ENCODE measurements at places on chromosomes 3 and 15. TPM values are rescaled to one million over a fixed set of nuclear protein-coding genes. Genes with fewer than 3 reads are reported as not detected.

DNA sequence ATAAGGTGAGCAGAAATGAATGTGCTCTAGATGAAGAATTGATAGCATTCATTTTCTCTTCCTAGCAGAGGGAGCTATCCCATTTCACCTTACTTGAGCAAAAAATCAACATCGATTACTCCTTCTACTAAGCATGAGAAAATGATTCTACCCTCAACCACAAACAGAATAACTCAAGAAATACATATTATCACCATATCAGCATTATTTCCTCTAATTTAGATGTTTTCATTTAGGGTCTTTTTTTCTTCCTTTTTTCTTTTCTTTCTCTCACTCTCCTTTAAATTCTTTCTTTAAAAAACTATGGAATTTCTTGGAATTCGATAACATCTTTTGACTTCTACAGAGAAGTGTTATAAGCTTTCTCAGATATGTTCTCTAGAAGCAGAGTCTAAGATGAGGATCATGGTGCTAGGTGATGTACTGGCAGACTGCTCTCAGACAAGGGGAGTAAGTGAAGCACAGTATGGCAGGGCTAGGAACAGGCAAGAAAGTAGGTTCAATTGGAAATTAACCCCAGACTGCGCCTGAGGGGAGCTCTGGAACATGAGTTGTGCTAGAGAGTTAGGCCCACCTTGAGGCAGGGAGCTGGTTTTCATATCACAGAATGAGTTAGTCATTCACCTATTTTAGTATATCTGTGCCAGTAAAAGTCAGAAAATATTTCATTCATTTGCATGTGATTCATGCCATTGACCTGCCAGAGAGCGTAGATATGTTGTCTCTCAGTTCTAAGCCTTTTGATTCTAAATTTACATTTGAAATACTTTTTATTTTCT is 279.2 kb upstream of the KCNH8 start:
- DNase-seq = no peak

The ATP2B2 gene
- total RNA-seq = 79.5 TPM

GRCh38 chr3:179604321-179605078 is at the start of the genes MRPL47 and NDUFB5:
TSS of gene MRPL47 (minus strand) at chr3:179604638. CDS start at chr3:179604624, 14 bp downstream.
TSS of gene NDUFB5 (plus strand) at chr3:179604794. CDS start at chr3:179604816, 22 bp downstream.
- peak; percentile 93 for DNase-seq

The LRRC31 gene
- total RNA-seq = not detected

The TUSC7 gene
- total RNA-seq = not detected

The MELTF gene
- 1.7 TPM for total RNA-seq

The HDGFL3 gene
- 149 TPM for total RNA-seq

DNA sequence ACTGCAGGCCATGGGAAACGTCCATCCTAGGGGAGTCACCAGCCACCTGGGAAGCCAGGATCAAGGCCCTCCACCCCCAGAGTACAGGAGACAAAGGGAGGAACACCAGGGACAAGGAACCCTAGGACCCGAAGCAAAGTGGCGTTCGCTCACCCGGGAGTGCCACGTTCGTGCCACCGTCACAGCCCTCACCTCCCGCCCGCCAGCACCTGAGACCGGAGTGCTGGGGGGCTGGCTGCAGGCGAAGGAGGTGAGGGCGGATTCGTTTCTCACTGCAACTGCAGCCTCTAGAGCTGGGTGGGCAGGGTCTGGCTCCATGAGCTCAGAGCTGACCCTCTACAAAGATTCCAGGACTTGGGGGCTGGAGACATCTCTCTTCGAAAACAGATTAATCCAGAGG is 26.3 kb downstream of the ZDHHC19 start:
- no peak for DNase-seq

The CNTN4 gene
- total RNA-seq = 56.9 TPM

- DNase-seq = no peak
These were observed 1.8 kb downstream of the ONECUT1 start for GRCh38 chr15:52788099-52788986.

DNA sequence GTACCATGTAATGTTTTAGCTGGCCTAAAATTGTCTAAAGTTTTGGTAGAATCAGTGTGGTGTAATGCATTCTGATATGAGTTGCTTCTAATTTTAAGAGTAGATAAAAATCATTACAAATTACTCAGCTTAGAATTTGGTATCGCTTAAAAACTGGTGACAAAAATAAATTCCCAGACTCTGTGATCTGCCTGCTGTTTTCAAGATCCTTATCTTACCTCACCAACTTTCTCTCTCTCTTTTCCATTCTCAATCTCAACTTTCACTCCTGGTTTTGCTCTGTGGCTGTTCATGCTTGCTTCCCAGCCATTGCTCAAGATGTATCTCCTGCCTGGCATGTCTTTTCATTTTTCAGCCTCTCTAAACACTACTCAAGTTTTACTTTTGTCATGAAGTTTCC is 45.7 kb downstream of the TCF12 start:
- no peak for DNase-seq

- DNase-seq = no peak
These were observed 143.1 kb downstream of the DIPK2A start for GRCh38 chr3:144114767-144115166.

The SLC22A14 gene
- 0.31 TPM for total RNA-seq

- no peak for DNase-seq
These were observed 394.6 kb downstream of the ZNF385D start for GRCh38 chr3:21356402-21356801.

The ZIC1 gene
- 15.6 TPM for total RNA-seq

DNA sequence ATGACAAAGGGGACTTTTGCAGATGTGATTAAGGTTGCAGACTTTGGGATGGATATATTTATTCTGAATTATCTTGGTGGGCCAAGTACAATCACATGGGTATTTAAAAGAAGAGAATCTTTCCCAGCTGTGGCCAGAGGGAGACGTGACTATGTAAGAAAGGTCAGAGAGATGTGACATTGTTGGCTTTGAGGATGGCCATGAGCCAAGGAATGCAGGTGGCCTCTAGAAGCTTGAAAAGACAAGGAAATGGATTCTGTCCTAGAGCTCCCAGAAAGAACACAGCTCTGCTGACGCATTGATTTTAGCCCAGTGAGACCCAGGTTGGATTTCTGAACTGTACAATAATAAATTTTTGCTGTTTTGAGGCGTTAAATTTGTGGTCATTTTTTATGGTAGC is 616.0 kb upstream of the TBL1XR1 start:
- no peak for DNase-seq

GRCh38 chr3:131147534-131147933 is 120.9 kb downstream of the NEK11 start:
- DNase-seq = no peak

GRCh38 chr3:105765308-105765639 is 103.5 kb downstream of the CBLB start:
- DNase-seq = no peak

The CLRN1 gene
- total RNA-seq = not detected

DNA sequence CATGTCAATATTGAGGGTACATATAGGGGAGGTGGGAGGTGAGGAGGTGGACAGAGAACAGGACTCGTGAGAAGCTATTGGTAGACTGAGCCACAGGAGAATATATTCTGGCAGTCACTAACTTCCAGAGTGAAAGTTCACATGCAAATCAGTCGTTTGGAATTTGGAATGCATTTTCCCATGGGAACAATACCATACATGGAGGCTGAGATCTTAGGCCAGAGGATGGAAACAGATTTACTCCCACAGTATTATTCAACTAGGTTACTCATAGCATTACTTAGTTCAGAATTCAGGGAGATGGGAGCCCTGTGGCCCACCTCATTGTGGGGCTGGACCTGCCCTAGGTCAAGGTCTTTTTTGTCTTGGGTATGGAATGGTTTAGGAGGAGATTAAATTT is 36.4 kb upstream of the ABHD2 start:
- no peak for DNase-seq

DNA sequence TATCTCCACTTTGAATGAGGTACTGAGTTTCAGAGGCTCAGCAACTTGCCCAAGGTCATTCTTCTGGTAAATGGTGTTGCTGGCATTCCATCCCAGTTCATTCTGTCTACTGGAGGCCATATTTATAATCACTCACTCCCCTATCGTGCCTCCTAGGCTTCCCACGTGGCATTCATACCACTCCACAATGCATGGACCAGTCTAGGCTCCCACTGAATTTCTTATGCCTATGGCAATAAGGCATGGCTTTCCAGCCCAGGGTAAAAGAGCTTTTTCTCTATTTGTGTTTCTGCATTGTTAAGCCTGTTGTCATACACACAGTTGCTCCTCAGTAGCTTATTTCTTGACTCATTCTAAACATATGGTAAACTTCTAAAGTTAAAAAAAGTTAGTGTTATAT is 19.9 kb downstream of the BBX start:
- DNase-seq = no peak

GRCh38 chr3:111668888-111669488 is 73.8 kb upstream of the ZBED2 start:
- DNase-seq = no peak

GRCh38 chr3:63751459-63751858 is 67.6 kb upstream of the C3orf49 start:
- DNase-seq = no peak

DNA sequence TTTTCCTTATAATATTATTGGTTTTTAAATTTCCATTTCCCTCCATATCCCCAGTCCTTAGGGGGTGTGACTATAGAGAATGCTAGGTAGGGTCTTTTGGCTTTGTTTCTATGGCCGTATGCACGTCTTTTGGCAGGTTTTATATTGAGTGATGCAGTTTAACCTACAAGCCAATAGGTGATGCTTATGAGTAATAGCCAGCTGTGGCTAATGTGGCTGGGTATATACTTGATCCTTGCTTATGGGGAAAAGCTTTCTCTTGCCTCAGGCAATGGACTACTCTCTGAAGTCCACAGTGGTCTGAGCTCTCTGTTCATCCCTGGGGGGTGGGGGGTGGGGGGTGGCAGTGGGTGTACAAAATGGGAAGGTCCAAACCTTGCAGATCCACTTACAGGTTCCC is 223.9 kb downstream of the MFSD1 start:
- DNase-seq = no peak

The CASR gene
- total RNA-seq = not detected

The TM6SF1 gene
- total RNA-seq = 20.1 TPM

The CORO2B gene
- total RNA-seq = 19.8 TPM

DNA sequence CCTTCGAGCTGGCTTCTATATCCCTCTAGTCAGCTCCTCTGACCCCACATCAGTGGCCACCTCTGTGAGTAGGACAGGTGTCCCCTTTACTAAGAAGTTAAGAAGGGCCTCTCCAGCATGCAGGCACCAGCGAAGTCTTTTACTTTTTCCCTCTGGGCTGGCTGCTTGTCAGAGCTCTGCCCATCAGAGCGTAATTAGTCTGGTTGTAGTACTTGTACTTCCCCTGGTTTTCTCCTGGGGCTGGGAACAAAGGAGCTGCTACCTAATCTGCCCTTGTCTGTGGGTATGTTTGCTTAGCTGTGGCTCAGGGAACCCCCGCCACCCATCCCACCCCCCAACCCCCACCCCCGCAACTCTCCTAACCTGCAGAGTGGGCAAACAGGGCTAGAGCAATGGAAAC is 27.4 kb upstream of the ALPK3 start:
- DNase-seq = no peak

- DNase-seq = no peak
These were observed 80.2 kb upstream of the SPATA12 start for GRCh38 chr3:56980243-56980642.

- no peak for DNase-seq
These were observed 895.6 kb downstream of the ROBO1 start for GRCh38 chr3:78872195-78872594.

GRCh38 chr15:78533331-78533730 is 6.9 kb upstream of the PSMA4 start:
- DNase-seq = no peak

The EPB42 gene
- 0.94 TPM for total RNA-seq

DNA sequence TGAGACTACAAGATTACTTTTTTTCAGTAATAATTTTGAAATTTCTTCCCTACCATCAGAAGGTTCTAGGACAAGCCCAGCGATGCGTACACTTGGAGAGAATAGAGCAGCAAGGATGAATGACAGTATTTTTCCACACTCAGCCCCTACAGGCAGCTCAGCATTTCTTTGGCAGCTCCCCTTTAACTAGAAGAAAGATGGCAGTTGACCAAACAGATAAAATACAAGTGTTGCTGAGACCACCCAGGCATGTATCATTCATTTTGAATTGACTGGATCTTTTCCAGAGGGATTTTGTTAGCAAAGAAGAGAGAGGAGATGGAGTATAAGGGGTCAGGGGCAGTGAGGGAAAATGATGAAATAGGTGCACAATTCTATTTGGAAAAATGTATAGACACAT is 761.3 kb downstream of the AGBL1 start:
- no peak for DNase-seq

- DNase-seq = no peak
These were observed 209.0 kb downstream of the NEK10 start for GRCh38 chr3:27160146-27160545.

DNA sequence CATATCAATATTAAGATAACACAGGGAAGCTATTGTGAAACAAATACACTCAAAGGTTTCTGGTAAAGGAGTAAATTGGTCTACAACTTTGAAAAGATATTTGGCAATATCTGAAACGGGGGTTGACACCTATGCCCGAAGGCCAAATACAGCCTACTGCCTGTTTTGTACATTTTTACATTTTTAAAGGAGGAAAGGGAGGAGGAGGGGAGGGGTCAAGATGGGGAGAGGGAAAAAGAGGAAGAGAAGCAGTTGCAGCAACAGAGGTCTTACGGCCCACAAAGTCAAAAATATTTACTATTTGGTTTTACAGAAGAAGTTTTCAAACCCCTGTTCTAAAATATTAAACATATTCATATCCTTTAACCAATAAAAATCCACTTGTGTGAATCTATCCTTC is 94.2 kb downstream of the FMN1 start:
- no peak for DNase-seq

- DNase-seq = no peak
These were observed 53.9 kb upstream of the KLF13 start for GRCh38 chr15:31272558-31273257.

GRCh38 chr3:142445816-142446254 is 2.0 kb downstream of the XRN1 start:
- no peak for DNase-seq

GRCh38 chr15:99014803-99015697 is 7.5 kb upstream of the PGPEP1L start:
- no peak for DNase-seq

DNA sequence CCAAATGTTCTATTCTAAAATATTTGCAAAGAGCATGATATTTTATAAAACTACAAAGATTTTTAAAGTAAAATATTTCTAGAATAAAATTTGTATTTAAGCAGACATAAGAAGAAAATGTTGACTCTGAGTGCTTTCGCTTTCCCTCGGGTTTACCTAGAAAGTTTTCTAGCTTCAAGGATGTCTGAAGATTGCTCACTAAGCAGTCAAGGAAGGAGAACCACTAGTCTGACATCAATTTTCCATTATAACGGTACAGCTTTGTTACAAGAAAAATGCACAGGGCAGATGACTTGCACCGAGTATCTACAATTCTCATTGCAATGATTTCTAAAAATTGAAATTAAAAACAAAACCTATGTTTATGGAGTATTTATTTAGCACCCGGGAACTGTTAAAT is 14.2 kb downstream of the GPR15 start:
- no peak for DNase-seq

The CHRM5 gene
- 0.47 TPM for total RNA-seq

- DNase-seq = no peak
These were observed 52.3 kb downstream of the SH3GL3 start for GRCh38 chr15:83499476-83499875.
